ENCODE measurements at places on chromosomes 5 and 9. TPM values are rescaled to one million over a fixed set of nuclear protein-coding genes. Genes with fewer than 3 reads are reported as not detected.
A peak's percentile ranks its signal among the peaks of the same experiment; 100 is the strongest.

The NKD2 gene
- total RNA-seq = 2.8 TPM

The DCTN4 gene
- total RNA-seq = 39.6 TPM

The BRINP1 gene
- total RNA-seq = not detected

The GADD45G gene
- total RNA-seq = 1.3 TPM

The BTF3 gene
- 423 TPM for total RNA-seq

The SEC24A gene
- 23.3 TPM for total RNA-seq

The AK1 gene
- total RNA-seq = 45.7 TPM

The GARNL3 gene
- 1.1 TPM for total RNA-seq

The ASS1 gene
- total RNA-seq = 63.6 TPM

The P4HA2 gene
- total RNA-seq = 85.5 TPM

The KCNV2 gene
- not detected for total RNA-seq

The BTNL8 gene
- total RNA-seq = not detected

GRCh38 chr9:114696814-114697544 is 15.0 kb upstream of the TEX48 start:
- DNase-seq = no peak

GRCh38 chr5:32042551-32042961 is 131.6 kb downstream of the GOLPH3 start:
- no peak for DNase-seq

GRCh38 chr9:304106-304505 is 89.4 kb downstream of the DOCK8 start:
- DNase-seq = no peak

DNA sequence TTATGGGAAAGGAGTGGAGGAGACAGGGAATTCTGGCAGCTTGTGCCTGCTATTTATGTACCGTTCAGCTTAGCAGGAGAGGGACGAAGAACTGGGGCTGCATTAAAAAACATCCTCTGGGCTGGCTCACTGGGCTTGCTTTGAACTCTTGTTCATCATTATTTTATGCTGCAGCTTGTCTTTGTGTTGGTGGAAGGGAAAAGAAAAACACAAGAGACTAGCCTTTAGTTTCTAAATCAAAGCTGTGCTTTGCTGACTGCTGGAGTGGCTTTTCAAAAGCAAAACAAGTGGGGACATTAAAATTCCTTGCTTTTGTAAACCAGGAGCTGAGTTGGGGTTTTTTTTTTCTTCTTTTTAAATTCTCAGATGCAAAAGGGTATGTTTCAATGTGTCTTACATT is 5.9 kb upstream of the RGMB start:
- DNase-seq = no peak

- no peak for DNase-seq
Observed at GRCh38 chr9:15484802-15485201, 26.0 kb downstream of the PSIP1 start.

GRCh38 chr9:137316012-137316981 is 14.2 kb upstream of the NRARP start:
- DNase-seq = no peak

DNA sequence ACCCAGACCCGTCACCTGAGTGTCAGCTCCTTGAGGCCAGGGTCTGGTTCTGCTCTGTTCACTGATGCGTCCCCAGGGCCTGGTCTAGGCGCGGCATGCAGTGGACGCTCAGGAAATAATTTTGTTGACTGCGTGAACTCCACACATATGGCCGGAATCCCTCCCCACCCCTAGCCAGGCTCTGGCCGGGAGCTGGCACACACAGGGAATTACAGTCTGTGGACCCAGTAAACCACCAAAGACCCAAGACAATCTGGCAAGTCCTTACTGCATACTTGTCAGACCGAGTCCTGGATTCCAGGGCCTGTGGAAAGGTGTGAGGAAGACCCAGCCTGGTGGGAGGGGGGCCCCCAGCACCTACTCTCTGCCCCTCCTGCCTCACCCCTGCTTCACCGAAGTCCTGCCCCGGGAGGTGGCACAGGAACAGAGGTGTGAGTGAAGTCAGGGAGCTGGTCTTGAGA is 113.0 kb upstream of the IER5L start:
- no peak for DNase-seq

- DNase-seq = no peak
Observed at GRCh38 chr9:122536134-122536533, 9.0 kb upstream of the OR1N1 start.

- no peak for DNase-seq
Observed at GRCh38 chr5:181084621-181085195, 44.6 kb downstream of the BTNL9 start.

GRCh38 chr5:107874795-107875194 is 204.1 kb upstream of the EFNA5 start:
- DNase-seq = peak; percentile 14

- DNase-seq = no peak
Observed at GRCh38 chr5:149288436-149288835, 16.8 kb downstream of the AFAP1L1 start.

- DNase-seq = no peak
Observed at GRCh38 chr5:152711801-152712388, 306.8 kb upstream of the NMUR2 start.

- no peak for DNase-seq
Observed at GRCh38 chr5:95915999-95916686, 45.5 kb downstream of the ELL2 start.

DNA sequence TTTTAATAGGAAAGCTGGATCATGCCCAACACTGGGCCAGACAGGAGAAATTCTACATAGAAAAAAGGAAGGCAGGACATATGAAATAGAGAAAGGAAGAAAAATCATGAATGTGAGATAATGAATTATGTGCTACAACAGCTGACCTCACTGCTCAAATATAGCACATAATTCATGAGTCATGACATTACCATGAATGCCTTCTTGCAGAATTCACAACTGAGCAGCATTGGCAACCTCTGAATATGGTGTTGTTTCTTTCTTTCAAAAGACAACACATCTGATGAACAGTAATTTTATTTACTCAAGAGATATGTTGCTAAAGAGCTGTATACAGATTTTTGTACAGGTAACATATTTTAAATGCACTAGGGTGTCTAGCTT is 34.4 kb downstream of the APBA1 start:
- no peak for DNase-seq

GRCh38 chr5:17799521-17799920 is 165.3 kb downstream of the TAF11L14 start:
- no peak for DNase-seq

DNA sequence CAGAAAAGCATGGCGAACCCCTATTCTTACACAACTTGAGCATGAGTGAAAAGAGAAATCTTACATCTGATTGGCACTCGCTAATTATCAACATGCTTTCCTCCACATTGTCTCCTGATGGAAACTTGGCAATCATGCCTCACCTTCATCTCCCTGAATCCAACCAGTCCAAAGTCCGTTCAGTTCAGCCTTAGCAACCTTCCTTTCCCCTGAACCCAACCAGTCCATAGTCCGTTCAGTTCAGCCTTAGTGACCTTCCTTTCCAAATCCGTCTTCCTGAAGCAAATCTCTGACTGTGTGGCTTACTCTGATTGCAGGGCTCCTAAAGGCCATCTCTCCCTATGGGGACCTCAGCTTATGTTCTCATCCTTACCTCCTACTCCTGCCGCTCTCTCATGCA is 538.3 kb upstream of the CLINT1 start:
- no peak for DNase-seq

GRCh38 chr5:96852759-96853158 is 23.5 kb upstream of the ERAP2 start:
- no peak for DNase-seq

DNA sequence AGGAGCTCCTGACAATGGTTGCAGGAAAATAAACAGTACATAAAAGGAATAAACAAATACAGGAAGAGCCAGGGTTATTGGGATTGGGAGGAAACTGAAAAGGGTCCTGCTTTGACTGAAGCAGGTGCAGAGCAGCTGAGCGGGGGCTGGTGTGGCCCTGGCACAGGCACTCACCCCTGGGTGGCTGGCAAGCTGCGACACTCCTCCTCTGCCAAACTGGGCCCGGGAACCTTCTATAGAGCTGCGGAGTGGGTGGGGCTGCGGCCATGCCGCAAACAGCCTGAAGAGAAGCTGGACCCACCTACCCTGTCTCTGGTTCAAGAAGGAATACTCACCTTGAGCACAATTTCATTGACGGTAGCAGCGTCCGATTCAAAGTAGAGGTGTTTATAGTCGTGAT is 182.5 kb downstream of the GAPVD1 start:
- no peak for DNase-seq

DNA sequence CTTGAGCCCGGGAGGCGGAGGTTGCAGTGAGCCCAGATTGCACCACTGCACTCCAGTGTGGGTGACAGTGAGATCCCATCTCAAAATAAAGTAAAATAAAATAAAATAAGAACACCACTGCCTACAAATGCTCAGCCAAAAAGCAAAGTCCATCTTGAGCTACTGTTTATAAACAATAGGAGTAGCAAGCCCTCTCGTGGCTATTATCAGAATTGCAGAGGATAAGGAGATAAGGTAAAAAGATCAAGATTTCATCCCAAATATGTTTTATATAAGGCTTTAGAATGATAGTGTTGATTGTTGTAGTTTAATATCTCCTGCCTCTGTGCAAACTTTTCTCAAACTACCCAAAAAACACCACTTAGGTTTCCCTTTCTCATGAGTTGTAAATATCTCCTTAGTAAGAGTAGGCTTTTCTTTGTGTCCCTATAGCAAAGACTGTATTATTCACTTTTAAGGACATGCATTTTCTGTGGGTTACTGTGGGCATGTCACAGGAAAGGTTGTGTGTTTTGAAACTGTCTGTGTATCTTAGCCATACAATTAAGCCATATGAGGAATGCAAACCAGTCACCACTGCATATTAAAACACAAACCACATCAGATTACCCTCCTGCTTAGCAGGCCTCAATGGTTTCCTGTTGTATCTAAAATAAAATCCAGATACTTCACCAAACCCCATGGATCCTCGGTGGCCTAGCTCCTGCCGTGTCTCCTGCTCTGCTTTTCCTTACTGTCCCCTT is 31.8 kb upstream of the CKS2 start:
- DNase-seq = peak; percentile 44

DNA sequence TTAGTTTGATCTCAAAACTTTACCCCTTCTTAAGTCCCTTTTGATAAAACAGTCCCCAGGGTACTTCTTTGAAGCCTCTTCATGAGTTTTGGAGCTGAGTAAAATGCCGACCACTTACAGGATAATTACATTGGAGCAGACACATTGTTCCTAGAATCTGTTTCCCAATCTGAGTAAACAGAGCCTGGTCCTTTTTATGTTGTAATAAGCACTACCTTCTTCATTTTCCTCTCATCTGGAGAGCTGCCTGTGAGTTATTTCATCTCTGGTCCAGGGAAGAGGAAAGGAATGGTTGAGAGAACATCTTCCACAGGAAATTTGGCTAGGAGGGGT is 26.3 kb upstream of the GALNT10 start:
- no peak for DNase-seq

GRCh38 chr9:111891910-111892499 is 4.6 kb upstream of the UGCG start:
- DNase-seq = peak; percentile 69

DNA sequence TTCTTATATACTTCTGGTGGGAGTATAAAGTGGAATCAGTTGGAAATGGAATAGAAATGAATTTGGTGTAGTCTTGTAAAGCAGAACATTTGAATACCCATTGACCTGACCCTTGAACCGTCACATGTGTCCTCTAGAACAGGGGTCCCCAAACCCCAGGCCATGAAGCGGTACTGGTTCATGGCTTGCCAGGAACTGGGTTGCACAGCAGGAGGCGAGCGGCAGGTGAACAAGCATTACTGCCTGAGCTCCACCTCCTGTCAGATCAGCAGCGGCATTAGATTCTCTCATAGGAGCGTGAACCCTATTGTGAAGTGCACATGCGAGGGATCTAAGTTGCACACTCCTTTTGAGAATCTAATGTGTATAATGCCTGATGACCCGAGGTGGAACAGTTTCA is 80.0 kb downstream of the RANBP17 start:
- no peak for DNase-seq

DNA sequence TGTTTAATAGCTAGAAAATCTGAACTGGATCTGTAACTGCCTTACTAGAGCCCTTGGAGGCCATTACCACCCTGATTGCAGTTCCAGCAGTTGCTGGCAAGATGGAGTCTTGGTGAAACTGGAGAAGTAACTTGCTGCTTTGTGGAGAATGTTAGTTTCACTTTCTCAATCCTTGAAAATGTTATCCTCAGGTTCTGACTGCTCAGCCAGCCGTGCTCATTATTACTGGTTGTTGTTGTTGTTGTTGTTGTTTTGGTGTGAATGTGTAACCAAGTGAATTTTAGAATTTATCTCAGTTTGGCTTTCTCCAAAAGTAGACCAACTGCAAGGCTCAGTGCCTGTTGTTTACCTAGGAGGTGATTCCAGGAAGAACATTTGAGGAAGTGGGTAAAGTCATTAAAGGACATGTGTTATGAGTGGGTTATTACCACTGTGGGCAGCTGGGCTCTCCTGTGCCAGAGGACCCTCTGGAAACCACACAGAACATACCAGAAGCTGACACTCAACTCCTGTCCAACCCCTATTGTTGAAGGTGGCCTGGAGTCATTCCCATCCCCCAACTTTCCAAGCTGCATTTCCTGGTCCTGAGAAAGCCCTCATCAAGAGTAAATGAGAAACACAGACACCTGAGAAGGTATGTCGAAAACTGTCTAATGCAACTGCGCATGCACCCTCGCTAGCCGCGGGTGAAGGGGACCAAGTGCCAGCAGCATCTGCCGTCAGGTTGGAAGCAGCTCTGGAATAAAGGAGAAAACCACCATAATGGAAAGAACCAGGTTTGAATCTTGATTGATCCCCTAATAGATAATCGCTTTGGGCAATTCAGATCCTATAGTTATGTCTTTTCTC is 111.6 kb downstream of the CMYA5 start:
- peak; percentile 37 for DNase-seq

- DNase-seq = no peak
Observed at GRCh38 chr5:67806654-67807438, 408.7 kb upstream of the PIK3R1 start.

DNA sequence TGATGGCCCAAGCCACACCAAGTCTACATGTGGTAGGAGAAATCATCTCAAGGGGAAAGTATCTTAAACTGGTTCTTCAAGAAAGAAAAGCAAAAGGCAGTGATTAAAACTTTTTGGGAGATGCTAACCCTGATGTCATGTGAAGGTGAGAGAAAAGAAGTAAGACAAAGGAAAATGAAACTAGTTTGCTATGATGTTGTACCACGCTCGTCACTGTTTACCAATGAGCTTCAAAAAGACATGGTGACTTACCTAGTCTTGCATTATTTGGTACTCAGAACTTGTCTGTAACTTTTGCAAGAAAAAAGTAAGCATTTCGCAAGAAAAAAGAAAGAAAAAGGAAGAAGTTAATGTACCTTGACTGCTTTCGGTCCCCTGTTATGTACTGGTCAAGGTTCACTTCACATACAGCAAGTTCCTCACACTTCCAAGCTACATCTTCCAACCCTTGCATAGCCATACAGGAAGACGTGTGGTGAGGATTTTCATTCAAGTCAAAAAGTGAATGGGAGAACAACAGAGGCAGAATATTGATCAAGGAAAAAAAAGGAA is 739.3 kb downstream of the NR2F1-AS1 start:
- no peak for DNase-seq

GRCh38 chr9:125161284-125161918 is 18.1 kb upstream of the SCAI start:
- no peak for DNase-seq
